RKO (cell line): ENCODE measurements at places on chromosomes 1 and 21.

- no peak for DNase-seq
Measured at GRCh38 chr1:2848006-2848670, 46.6 kb upstream of the TTC34 start.

GRCh38 chr1:2934642-2935081 lies 86.6 kb upstream of the ACTRT2 start:
- DNase-seq, result no peak

- no peak for DNase-seq
Measured at GRCh38 chr1:214823311-214824117, 220.5 kb downstream of the CENPF start.

DNA sequence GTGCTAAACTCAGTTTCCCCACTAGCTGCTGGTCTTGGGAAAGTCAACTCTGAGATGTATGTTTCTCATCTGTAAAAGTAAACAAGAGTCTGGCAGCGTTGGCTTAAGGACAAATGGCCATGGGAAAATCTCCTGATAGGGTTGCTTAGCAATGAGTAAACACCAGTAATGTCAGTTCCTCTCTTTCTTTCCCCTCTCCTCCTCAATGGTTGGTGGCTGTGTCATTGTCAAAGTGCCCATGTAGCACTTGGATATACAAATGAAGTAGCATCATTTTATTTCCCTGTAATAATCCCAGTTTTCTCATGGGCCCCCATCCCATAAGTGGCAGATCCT lies 2.2 kb upstream of the FYB2 start:
- DNase-seq, result no peak

- DNase-seq, result no peak
Measured at GRCh38 chr21:42063571-42064521, 7.3 kb upstream of the UMODL1 start.

- no peak for DNase-seq
Measured at GRCh38 chr1:183578856-183579255, 11.4 kb downstream of the NCF2 start.

- peak; percentile 32 for DNase-seq
Measured at GRCh38 chr1:66033781-66034180, 241.1 kb downstream of the PDE4B start.

DNA sequence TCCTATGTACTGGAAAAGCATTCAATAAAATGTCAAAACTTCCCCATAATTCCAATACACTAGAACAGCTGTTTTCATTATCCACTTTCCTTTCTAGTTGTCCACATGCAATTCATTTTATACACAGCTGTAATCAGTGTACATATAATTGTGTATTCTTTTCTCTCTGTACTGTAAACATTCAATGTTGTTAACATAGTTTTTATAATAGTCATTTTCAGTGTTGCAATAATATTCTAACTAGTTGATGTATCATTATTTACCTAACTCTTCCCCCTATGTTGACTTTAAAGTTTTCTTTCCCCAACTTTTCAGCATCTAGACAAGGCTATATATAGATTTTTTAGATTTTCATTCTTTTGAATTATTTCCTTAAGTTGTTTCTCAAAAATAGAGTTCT lies 44.4 kb downstream of the DIPK1A start:
- no peak for DNase-seq
